ENCODE measurements at places on chromosomes 16 and 17.

- no peak for DNase-seq
Observed at GRCh38 chr17:728911-729310, 3.5 kb upstream of the TLCD3A start.

DNA sequence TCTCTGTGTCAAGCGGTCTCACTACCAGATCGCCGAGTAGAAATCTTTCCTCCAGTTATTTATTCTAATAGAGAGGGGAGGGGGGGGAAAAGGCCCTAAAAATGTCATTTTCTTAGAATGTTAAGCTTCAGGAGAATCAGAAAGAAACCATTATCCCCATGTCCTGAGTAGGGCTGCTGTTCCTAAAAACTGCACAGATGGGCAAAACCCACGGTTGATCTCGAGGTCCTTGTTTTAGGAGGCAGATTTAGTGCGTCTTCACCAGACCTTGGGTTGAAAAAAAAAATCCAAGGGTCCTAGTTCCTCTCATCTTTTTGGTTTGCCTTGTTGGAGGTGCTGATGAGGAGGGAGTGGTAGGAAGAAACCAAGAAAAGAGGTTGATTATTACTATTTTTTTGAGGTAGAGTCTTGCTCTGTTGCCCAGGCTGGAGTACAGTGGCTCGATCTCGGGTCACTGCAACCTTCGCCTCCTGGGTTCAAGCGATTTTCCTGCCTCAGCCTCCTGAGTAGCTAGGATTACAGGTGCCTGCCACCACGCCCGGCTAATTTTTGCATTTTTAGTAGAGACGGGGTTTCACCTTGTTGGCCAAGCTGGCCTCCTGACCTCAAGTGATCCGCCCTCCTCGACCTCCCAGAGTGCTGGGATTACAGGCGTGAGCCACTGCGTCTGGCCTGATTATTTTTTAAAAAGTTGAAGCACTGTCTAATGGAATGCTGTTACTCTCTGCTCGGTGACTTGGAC, 1.4 kb downstream of the CBFB start:
- DNase-seq: no peak

DNA sequence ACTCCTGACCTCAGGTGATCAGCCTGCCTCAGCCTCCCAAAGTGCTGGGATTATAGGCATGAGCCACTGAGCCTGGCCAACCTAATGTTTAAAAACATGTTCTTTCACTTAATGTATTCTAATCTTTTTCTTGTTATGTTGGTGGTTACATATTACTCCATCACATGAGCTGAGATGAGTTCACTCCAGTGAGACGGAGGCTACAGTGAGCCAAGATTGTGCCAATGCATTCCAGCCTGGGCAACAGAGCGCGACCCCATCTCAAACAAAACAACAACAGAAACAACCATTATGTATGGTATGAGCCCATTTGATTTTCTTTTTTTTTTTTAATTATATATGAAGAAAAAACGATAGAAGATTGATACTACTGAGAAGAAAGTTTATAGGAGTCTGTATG, 39.6 kb downstream of the SLC39A11 start:
- no peak for DNase-seq

- peak; percentile 51 for DNase-seq
Observed at GRCh38 chr16:67966549-67967182, 1.8 kb downstream of the SLC12A4 start.

GRCh38 chr16:30910427-30911029, 12.8 kb upstream of the FBXL19 start:
- DNase-seq: no peak

DNA sequence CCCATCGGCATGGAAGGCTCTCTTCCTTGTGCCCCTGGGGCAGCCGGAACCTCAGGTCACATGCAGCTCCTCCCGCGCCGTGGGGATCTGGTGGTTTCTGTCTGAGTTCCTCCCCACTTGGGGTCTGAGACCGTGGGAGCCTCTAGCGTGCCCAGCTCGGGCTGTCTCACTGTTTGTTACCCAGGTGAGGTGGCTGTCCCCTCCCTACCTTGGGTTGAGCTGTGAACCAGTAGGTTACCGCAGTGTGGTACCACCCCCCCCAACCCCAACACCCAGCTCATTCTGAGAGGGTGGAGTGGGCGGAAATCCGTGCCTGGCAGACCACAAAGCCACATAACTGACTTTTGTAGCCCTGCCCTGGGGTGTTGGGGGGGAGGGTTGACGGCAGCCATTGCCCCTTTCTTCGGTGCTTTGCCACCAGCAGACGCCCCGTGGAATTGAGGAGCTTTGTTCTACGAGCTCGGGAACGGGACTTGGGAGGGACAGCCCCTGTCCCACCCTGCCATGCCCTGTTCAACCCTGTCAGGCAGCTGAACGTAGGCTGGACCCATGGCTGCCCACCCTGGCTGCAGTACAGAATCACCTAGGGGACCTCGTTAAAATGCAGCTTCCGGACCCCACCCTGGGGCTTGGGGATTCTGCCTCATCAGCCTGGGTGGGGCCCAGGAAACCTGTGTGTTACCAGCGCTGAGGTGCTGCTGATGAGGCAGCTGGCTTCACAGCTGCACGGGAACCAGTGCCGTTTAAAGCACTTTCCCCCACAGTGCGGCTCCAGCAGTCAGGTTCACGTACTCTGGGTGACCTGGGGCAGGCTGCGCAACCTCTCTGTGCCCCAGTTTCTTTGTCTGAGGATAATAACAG, 18.5 kb downstream of the RAP1GAP2 start:
- DNase-seq: peak; percentile 71

GRCh38 chr16:24539850-24540601, 660 bp downstream of the RBBP6 start:
- DNase-seq: peak; percentile 82

DNA sequence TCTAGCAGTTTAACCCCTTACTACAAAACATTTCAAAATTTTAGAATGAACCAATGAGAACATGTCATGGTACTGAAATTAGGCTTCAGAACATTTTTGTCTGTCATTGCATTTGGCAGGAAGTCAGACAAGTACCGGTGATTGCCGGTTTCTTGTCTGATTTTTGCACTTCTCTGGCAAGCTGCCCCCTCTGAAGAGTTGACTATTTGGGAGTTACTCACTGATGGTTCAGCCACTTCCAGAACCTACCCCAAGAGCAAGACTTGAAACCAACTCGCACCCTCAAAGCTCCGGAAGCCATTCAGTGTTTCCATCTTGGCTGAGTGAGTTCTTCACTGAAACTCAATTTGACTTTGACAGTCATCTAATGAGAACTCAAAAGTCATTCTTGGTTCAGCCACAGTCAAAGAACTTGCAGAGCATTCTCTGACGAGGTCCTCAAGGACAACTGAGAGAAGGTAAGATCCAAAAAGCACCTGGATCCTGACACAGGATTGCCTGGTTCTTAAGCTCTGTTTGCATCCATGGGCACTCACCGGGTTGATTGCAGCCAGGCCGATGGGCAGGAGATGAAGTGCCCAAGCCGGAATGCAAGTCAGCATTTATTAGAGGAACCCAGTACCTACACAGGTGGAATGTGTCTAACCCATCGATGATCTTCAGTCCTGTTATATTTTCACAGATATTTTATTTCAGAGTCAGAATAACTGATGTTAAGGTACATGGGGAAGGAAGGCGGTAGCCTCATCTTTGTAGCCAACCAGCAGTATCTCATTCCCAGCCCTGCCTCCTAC, 93.6 kb downstream of the USP22 start:
- DNase-seq: no peak

DNA sequence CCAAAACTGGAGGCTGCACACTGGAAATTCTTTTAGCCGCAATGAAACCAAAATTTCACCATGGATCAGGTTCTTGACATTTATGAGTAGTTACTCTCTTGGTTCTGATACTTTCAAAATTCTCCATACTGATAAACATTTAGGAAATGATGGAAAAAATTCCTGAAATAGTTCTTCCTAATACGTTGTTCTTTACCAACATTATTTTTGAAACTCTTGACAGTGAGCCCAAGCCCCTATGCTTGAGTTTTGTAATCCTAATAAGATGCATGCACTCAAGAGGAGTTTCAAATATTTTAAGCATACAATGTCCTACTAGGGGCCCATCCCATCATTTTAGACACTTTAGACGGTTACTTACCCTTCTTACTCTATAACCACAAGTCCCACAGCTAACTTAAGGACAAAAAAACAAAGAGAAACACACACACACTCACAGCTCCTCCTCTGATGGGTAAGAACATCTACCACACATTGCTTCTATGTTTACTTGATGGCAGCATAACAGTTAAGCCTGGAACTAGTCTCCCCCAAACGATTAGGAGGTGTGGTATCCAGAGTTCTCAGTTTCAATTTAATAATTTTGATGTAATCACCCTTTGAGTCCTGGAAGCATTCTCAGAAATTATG, 3.7 kb downstream of the VEZF1 start:
- no peak for DNase-seq

DNA sequence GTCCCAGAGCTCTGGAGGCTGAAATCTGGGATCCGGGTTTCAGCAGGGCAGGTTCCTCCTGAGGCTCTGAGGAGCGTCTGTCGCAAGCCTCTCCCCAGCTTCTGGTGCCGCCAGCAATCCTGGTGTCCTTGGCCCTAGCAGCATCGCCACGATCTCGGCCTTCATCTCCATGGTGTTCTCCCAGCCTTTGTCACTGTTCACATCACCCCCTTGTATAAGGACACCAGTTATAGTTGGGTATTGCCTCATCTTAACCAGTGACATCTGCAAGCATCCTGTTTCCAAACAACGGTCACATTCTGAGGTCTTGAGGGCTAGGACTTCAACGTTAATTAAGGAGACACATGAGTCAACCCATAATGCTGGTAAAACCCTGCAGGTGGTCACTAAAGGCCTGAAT, 2.8 kb upstream of the PPP1R27 start:
- DNase-seq: peak; percentile 76

DNA sequence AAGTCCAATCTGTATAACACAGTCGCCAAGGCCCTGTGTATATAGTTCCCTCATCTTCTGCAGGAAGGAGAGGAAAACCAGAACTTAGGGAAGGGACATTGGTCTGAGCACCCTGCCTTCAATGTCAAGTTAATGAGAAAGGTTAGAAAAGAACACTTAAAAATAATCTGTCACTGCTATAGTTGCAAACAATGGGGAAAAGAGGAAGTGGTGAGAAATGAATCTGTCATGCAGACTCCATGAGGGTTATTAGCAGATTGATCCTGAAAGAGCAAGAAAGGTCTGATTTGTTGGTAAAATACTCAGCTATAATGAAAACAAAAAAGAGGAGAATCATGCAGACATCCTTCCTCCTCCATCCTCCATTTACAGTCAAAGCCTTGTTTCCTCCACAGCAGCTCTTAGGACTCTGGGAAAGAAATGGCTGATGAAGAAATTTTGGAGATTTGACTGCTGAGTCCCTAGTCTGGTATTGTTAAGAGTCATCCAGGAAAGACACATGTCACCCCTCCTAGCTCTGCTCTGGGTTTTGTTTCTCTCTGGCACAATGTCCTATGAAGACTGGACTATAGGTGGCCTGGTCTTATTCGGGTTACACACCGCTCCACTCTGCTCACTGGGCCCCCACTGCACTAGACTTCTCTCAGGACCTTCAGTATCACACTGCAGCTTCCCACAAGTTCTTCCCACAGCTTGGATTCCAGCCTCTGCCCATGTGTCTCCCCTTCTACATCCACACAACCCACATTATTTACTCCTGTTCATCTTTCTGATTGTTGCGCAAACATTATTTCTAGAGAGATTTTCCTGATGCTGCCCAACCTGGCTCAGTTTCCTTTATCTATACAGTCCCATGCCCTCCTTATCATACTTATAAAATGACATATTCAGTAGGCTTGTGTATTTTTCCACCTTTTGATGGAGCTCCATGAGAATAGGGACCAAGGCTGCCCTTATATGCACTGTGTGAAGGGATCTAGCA, 56.5 kb upstream of the XYLT1 start:
- DNase-seq: peak; percentile 7

GRCh38 chr16:48860341-48860740, 250.4 kb upstream of the N4BP1 start:
- DNase-seq: no peak

DNA sequence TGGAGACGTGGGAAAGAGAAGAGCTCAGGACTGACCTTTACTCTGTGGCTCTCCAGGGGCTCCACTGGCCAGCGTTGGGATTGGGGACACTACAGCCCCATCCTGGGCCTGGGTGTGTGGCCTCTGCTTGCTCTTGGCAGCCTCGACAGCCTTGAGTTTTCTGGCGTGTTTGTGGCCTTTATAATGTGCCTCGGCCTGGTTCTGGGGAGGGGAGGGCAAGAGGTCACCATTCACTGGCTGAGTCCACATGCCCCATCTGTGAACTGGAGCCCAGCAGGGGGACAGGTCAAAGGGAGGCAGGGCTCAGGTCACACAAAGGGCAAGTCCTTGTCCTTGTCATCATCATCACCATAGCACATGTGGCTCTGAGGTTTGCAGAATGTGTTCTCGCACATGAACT, 11.7 kb downstream of the NKIRAS2 start:
- no peak for DNase-seq

DNA sequence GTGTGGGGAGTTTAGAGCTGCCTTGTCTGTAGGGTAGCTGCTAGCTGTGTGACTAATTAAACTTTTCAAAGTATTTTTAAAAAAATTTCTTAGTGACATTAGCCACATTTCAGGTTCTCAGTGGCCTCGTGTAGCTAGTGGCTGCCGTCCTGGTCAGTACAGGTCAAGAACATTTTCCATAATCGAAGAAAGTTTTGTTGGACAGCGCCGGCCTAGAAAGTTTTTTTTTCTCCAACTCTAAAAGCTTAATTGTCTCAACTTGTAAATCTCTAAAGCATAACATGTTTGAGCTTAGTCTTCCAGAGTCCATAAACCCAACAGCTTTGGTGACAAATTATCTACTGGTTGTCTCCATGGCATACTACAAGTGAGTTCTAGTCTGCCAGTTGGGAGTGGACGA, 4.3 kb downstream of the AKAP1 start:
- DNase-seq: no peak

DNA sequence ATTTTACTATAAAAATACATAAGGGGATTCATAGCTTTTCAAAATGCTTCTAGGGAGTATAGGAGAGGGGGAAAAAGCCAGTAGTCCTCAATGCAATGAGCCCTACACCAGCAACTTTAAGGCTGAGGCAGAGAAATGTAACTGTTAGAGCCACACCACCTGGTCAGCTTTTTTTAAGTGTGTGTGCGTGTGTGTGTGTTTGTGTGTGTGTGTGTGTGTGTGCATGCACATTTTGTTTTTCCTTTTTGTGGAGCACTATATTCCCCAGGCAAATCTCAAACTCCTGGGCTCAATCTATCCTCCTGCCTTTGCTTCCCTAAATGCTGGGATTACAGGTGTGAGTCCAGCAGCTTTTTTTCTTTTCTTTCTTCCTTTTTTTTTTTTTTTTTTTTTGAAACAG, 2.3 kb upstream of the MEIOC start:
- DNase-seq: no peak

DNA sequence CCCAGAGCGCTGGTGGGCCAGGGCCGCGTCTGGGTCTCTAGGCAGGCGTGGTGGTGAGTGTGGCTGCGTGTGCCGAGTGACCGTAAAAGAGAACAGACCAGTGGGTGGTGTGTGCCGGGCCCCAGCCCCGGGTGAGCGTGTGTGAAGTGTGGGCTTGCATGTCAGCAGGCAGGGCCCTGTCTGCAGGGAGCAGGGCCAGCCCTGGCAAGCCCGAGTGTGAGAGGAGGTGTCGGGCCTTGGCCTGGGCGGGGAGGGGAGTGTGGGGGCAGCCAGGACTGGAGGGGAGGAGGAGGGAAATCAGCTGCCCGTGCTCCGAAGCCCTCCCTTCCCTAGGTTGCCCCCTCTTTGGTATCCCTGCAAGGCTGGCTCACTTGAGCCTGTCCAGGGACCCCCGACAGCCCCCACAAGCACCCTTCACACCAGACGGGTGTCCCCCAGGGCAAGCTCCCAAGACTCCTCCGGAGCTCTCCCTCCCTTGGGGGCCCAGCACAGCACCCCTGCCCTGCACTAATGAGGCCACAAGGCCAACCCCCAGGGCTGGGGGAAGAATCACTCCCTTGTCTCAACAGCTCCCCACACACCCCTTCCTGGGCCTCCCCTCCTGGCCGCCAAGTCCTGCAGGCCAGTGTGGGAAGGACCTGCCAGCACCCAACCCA, 1.9 kb downstream of the USH1G start:
- DNase-seq: no peak

Data from suppressor macrophage (primary cell).